ENCODE measurements at places on chromosomes 3 and 15. TPM values are rescaled to one million over a fixed set of nuclear protein-coding genes. Genes with fewer than 3 reads are reported as not detected.

- H3K4me1 ChIP-seq: peaks cover 47% of the 10 kb centered on the region
- H3K36me3 ChIP-seq: no peaks in the 10 kb centered on the region
- no peak overlapping the region for H3K4me3 ChIP-seq
- H3K27ac ChIP-seq: peak overlapping the region; percentile 36
Observed at GRCh38 chr3:107977221-107978130, 113.4 kb downstream of the CD47 start.

DNA sequence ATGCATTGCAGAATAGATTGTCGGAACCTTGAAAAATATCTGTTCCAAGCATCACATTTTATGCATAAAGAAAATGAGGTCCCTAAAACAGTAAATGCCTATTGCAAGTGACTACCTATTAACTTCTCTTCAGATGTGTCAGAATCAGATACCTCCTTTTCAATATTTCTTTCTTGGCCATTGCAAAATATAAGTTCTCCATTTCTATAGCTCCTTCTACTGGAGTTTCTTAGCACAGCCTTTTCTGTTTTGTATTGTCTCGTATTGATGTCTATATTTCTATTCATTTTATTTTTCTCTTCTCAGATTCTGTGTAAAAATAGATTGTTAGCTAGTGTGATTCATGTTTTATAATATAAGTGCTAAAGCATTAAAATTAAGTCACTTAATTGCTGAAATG is 63.4 kb downstream of the PPARG start:
- no peak overlapping the region for H3K4me3 ChIP-seq
- no peak for DNase-seq
- no peaks in the 10 kb centered on the region for H3K4me1 ChIP-seq

DNA sequence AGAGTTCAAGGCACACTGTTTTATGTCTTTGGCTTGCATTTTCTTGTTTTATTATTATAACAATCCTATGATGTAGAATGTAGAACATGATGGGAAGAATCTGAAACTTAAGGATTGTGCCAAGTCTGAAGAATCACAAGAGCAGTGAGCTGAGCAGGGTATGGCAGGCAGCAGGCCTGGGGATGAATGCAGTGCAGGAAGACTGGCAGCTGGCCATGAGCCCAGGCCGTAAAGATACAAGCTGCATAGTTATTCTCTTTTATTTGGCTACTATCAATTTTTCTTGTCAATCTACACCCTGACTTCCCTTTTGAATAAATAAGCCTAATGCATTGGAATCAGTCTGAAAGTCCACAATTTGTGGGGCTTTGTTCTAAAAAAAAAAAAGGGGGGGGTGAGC is 89.6 kb upstream of the ARPP21 start:
- H3K4me3 ChIP-seq: no peak overlapping the region
- no peak overlapping the region for H3K27ac ChIP-seq
- H3K27me3 ChIP-seq: no peaks in the 10 kb centered on the region
- DNase-seq: no peak
- H3K36me3 ChIP-seq: no peaks in the 10 kb centered on the region

GRCh38 chr3:31709005-31709404 is 176.3 kb downstream of the STT3B start:
- no peak for DNase-seq
- no peaks in the 10 kb centered on the region for H3K36me3 ChIP-seq
- no peak overlapping the region for H3K4me3 ChIP-seq
- no peaks in the 10 kb centered on the region for H3K4me1 ChIP-seq
- no peak overlapping the region for H3K27ac ChIP-seq

DNA sequence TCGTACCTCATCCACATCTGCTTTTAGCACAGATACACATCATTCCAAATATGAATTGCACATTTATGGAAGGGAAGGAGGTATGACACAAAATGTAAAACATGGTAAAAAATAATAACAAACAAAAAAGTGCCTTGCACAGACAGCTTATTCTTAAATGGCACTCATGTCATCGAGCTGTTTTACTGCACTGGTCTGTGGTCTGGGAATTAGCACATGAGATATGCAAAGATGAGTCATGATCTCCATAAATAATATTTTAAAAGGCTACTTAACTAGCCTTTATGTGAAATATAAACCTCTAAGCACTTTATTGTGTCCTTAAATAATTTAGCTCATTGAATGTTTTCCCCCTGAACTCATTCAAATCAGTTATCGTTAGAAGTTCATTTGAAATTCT is 142.2 kb upstream of the ZNF385D start:
- no peak for DNase-seq
- H3K4me3 ChIP-seq: no peak overlapping the region
- no peaks in the 10 kb centered on the region for H3K4me1 ChIP-seq
- no peaks in the 10 kb centered on the region for H3K27me3 ChIP-seq
- no peaks in the 10 kb centered on the region for H3K36me3 ChIP-seq

KIF15 gene
- total RNA-seq: 0.41 TPM

TMEM158 gene
- 0.16 TPM for total RNA-seq

LRTM1 gene
- not detected for total RNA-seq

DNA sequence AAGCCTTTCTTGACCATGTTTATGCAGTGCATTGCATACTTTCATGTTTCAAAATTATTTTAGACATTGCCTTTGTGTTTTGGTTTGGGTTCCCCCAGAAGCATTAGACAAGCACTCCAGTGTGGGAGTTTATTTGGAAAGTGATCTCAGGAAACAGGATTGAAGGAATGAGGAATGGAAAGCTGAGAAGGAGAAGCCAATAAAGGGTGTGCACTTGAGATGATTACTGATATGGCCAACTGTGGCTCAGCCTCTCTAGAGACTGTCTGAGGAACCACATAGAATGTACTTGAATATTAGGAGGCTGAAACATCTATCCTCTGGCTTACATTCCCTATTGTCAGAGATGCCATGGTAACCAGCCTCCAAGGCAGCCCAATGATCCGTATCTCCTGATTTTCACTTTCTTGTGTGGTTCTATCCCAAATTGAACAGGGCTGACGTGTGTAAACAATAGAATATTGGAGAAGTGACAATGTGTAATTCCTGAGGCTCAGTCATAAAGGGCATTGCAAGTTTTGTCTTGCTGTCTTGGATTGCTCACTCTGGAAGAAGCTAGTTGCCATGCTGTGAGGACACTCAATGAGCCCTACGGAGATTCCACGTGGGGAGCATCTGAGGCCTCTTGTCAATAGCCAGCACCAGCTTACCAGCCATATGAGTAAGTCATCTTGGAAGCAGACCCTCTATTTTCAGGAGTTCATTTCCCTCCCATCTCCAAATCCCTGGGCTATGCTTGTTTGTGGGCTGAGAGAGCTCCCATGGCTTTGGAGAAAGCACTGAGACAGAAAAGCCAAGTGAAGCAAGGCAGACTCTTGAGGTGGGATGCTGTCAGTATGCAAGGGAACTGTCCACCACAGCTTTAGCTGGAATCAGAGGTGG is 84.7 kb downstream of the SCN11A start:
- no peaks in the 10 kb centered on the region for H3K36me3 ChIP-seq
- H3K4me1 ChIP-seq: no peaks in the 10 kb centered on the region
- H3K27ac ChIP-seq: no peak overlapping the region
- no peak for DNase-seq
- H3K27me3 ChIP-seq: no peaks in the 10 kb centered on the region
- no peak overlapping the region for H3K4me3 ChIP-seq

ANKUB1 gene
- total RNA-seq: not detected

DNA sequence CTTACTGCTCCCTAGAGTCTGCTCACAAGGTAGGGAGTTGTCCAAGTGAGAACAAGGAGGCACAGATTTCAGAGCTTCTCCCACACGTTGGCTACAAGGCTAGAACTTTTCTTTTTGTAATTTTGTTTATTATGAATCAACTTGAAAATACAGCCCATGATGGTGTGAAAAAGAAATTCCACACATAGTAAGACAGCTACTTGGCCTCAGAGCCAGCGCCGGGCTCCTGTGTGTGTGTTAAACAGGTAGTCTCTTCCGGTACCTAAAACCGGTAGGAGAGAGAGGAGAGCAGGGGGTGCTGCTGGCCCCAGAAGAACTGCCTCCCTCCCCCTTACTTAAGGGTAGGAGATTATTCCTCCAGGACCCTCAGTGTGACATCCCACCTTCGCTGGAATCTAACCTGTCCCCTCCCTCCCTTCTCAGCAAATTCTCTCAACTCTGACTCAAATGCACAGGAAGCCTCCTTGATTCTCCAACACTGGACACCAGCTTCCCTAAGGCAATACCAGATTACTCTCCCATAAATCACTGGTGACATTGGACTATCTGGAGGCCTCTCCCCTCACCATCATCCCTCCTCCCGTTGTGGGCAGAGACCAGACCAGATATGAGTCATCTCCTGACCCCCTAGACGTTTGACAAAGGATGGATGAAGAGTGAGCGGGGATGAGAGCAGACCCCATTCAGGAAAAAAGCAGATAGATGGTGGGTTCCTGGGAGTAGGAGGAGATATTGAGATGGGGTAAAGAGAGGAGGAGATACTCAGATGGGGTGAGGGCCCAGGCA is 4.5 kb upstream of the IP6K1 start:
- no peak overlapping the region for H3K27ac ChIP-seq
- H3K36me3 ChIP-seq: no peaks in the 10 kb centered on the region
- no peak for DNase-seq
- H3K4me3 ChIP-seq: no peak overlapping the region
- no peaks in the 10 kb centered on the region for H3K27me3 ChIP-seq

IL12A gene
- total RNA-seq: 3.1 TPM

RTP1 gene
- total RNA-seq: not detected

IRAK2 gene
- total RNA-seq: 3.7 TPM

DNA sequence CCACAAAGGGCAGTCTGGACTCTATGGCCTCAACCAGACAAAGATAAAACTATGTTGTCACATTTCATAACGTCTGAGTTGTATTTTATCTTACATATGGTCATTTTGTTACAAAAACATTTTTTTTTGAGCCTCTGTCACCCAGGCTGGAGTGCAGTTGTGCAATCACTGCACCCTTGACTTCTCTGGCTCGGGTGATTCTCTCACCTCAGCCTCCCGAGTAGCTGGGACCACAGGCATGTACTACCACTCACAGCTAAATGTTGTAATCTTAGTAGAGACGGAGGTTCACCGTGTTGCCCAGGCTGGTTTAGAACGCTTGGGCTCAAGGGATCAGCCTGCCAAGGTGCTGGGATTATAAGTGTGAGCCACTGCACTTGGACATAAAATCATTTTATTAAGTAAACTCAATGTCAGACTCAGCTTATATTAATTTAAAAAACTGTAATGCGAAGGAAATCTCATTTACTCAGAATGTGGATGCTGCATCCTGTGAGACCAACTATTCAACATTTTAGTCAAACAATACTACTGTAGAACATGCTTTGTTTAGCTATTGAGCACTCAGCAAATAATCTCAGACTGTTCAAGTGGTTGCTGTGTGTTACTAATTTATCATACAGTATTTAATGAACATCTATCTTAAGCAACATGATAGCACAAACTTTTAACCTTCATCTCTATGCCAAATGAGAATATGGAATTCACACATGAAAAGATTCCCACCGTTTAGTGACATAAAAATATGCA is 209.2 kb downstream of the TBL1XR1 start:
- H3K27me3 ChIP-seq: no peaks in the 10 kb centered on the region
- H3K36me3 ChIP-seq: no peaks in the 10 kb centered on the region
- H3K4me1 ChIP-seq: no peaks in the 10 kb centered on the region
- DNase-seq: no peak

GRCh38 chr3:123329636-123330340 is 119.1 kb downstream of the ADCY5 start:
- no peaks in the 10 kb centered on the region for H3K4me1 ChIP-seq
- DNase-seq: no peak
- no peaks in the 10 kb centered on the region for H3K36me3 ChIP-seq
- peaks cover 17% of the 10 kb centered on the region for H3K27me3 ChIP-seq
- no peak overlapping the region for H3K4me3 ChIP-seq

GRCh38 chr3:187802928-187803259 is 57.6 kb upstream of the BCL6 start:
- H3K4me3 ChIP-seq: peak overlapping the region; percentile 26
- peaks cover 34% of the 10 kb centered on the region for H3K4me1 ChIP-seq
- no peak overlapping the region for H3K27ac ChIP-seq
- H3K27me3 ChIP-seq: no peaks in the 10 kb centered on the region

HRG gene
- 0.38 TPM for total RNA-seq

DNA sequence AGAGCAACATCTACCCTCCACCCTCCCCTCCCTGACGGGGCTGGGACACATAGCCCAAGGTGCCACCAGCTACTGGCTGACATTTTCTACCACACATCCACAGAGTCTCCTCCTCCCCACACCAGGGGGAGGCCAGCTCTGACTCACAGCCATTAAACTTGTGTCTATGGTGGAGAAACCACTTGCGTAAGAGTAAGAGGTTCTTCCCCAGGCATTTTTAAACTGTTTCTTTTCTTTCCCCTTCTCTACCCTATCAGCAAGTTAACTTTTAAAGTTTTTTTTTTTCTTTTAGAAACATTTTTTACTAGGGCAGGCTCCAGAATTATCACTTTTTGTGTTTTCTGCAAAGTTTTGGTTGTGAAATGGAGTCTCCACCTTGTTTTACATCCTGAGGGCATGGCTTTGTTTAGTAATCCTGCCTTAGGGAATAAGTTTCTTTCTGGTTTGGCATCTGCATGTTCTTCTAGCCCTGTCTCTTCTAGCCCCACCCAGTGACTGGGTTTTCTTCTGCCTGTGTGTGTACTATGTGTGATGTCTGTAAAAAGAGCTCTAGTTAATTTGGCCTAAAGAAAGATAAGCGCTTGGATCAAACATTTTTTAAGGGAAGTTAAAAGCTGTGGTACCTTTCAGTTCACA is 148.8 kb upstream of the GADL1 start:
- DNase-seq: no peak
- H3K4me1 ChIP-seq: no peaks in the 10 kb centered on the region
- H3K27ac ChIP-seq: no peak overlapping the region
- H3K4me3 ChIP-seq: no peak overlapping the region
- no peaks in the 10 kb centered on the region for H3K27me3 ChIP-seq
- H3K36me3 ChIP-seq: no peaks in the 10 kb centered on the region

GRCh38 chr15:67049351-67050044 is 15.9 kb upstream of the SMAD3 start:
- no peaks in the 10 kb centered on the region for H3K36me3 ChIP-seq
- no peak for DNase-seq
- H3K4me1 ChIP-seq: peaks cover 8% of the 10 kb centered on the region

GHSR gene
- not detected for total RNA-seq

DNA sequence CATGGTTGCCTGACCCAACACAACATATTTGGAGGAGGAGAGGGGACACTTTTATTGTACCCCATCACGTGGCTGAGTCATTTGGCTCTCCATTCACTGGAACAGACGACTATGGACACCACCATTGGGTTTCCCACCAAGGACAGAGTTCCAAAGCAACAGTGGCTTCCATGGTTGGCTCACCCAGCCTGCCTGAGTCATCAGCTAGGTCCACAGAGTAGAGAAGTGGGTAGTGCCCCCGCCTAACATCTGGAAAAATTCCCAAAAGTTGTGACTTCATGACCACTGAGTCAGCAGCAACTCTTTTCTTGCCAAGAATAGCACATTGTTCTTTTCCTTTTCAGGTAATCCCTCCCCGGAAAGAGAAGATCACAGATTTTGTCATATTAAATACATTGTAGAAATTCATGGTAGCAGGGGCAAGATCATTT is 3.0 kb upstream of the PPP1R2 start:
- peak overlapping the region; percentile 66 for H3K4me3 ChIP-seq
- H3K27me3 ChIP-seq: no peaks in the 10 kb centered on the region
- no peak for DNase-seq
- peaks cover 63% of the 10 kb centered on the region for H3K4me1 ChIP-seq
- peak overlapping the region; percentile 76 for H3K27ac ChIP-seq

THBS1 gene
- total RNA-seq: 1.3 TPM

- H3K27me3 ChIP-seq: no peaks in the 10 kb centered on the region
- H3K4me1 ChIP-seq: no peaks in the 10 kb centered on the region
- DNase-seq: no peak
Observed at GRCh38 chr3:29226706-29227105, 54.2 kb upstream of the RBMS3 start.

GADL1 gene
- not detected for total RNA-seq

- H3K36me3 ChIP-seq: no peaks in the 10 kb centered on the region
- DNase-seq: no peak
- no peaks in the 10 kb centered on the region for H3K4me1 ChIP-seq
- no peak overlapping the region for H3K27ac ChIP-seq
Observed at GRCh38 chr15:81363276-81363675, 10.7 kb downstream of the TMC3 start.

DAZL gene
- not detected for total RNA-seq
